H1 (cell line): ENCODE measurements at places on chromosomes 3 and 15. TPM values are rescaled to one million over a fixed set of nuclear protein-coding genes. Genes with fewer than 3 reads are reported as not detected.

DNA sequence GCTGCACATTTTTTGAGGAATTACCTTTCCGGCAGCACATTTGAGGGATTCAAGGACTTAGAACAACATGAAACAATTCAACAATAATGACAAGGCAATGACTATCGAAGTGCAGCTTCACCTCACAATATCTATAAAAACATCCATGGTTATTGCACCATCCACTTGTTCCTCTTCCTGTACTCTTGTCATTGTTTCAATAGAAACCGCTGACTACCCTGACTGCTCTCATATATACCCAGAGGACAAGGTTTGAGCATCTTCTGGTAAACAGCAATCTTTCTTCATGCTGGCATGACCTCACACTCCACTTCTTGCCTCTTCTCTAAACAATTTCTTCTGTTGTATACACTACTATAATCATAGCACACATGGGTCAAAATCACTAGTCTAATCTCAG lies 864.9 kb downstream of the FHIT start:
- no peak for DNase-seq

DNA sequence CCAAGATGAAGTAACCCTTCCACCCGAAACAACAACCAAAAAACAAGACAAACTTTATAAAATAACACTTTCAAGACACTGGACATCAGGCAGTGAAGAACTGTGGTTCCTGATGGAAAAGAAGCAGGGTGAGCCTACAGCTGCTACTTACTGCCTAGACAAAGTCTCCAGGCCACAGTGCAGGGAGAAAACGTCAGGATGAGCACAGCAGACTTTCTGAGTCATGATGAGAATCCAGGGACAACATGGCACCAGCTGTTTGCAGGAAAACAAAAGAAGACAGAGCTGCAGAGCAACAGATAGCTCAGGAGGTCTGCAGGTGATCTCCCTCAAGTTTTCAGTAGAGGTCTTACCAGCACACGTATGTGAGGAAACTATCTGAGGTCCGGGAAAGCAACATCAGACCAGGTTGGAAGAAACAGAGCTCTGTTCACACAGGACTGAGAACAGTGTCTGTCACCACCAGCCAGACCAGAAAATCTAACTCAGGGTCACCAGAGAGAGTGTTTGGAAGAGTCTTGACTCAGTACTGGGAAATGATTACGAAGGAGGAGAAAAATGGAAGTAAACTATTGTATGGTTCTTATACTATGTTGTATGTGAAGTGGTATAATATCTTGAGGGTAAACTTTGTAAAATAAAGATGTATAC lies 108.9 kb downstream of the ANO10 start:
- no peak for DNase-seq

DNA sequence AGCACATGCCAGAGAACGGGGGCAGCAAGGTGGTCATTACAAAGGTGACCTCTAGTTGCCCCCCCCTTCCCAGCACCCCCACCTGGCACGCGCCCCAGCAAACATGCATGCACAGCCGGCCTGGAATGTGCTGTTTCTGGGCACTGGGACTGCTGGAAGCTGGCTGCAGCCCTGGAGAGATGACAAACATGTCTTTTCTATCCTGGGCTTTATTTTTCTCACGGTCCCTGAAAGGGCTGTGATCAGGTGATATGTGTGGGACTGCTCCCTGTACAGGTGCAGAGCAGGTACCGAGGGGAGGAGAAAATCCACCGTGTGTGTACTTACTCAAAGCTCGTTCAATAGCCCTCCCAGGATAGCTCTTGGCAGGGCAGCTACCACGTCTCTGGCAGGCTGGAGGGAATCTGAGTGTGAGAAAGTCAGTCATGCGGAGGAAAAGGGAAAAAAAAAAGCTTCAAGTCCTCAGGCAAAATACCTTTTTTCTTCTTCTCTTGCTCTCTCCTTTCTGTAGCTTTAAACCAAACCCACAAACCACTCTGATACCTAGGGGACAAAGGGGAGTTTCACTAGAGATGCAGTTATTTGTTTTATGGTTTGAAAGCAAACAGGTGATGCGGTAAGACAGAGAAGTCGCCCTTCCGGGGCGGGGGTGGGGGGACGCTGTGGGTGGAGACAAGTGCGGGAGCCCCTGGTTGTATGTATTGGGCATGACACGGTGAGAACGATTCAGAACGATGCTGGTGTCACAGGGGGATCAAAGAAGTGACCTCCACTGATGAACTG lies 5.0 kb upstream of the HES1 start:
- DNase-seq = no peak

- DNase-seq = no peak
Measured at GRCh38 chr15:101013201-101013550, 94.0 kb downstream of the LRRK1 start.

DNA sequence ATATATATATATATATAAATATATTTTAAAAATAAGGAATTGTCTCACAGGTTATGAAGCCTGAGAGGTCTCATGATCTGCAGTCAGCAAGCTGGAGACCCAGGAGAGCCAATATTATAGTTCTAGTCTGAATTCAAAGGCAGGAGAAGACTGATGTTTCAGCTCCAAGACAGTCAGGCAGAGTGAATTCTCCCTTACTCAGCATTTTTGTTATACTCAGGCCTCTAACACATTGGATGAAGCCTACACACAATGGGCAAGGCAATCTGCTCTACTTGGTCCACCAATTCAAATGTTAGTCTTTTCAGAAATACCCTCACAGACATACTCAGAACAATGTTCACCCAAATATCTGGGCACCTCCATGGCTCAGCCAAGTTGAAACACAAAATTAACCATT lies 157.2 kb downstream of the GOLIM4 start:
- DNase-seq = no peak

GRCh38 chr3:139291276-139292051 lies 52.4 kb upstream of the MRPS22 start:
- no peak for DNase-seq

GRCh38 chr15:101652786-101653430 lies 727 bp upstream of the TM2D3 start:
- no peak for DNase-seq

GRCh38 chr3:51375571-51375970 lies 9.5 kb upstream of the MANF start:
- no peak for DNase-seq

CILP gene
- polyA plus RNA-seq = 0.02 TPM in 1 of 2 replicates, not detected in the other

SLC28A2 gene
- 0.11 TPM in 1 of 2 replicates, not detected in the other for polyA plus RNA-seq

SCG3 gene
- polyA plus RNA-seq = 2.3 and 5.2 TPM in 2 replicates

P2RY1 gene
- polyA plus RNA-seq = 6.5 and 6.8 TPM in 2 replicates

SLC12A8 gene
- polyA plus RNA-seq = 14.4 and 16.9 TPM in 2 replicates

PAQR9 gene
- polyA plus RNA-seq = 5.2 and 7.5 TPM in 2 replicates
